Stimulated activated memory B cell treated with anti-CD40 and anti-IgM and Interleukin-4, amounts not matched to agents 10 μg/mL and 1 μg/mL and 100 μg/mL, for 72 hours (primary cell): ENCODE measurements at places on chromosomes 16 and 17.

GRCh38 chr16:4392382-4393239 is 21.0 kb downstream of the VASN start:
- H3K4me1 ChIP-seq = peaks cover 5% of the 10 kb centered on the region
- ATAC-seq = no peak

- H3K4me1 ChIP-seq = no peaks in the 10 kb centered on the region
- ATAC-seq = no peak
- no peak overlapping the region for H3K4me3 ChIP-seq
- H3K36me3 ChIP-seq = no peaks in the 10 kb centered on the region
Measured at GRCh38 chr17:80065478-80066170, 29.2 kb downstream of the CCDC40 start.

- H3K36me3 ChIP-seq = peaks cover 25% of the 10 kb centered on the region
- no peaks in the 10 kb centered on the region for H3K27me3 ChIP-seq
- peak overlapping the region; percentile 93 for H3K27ac ChIP-seq
- no peak for ATAC-seq
Measured at GRCh38 chr17:63601439-63602371, 1.0 kb downstream of the TACO1 start.

DNA sequence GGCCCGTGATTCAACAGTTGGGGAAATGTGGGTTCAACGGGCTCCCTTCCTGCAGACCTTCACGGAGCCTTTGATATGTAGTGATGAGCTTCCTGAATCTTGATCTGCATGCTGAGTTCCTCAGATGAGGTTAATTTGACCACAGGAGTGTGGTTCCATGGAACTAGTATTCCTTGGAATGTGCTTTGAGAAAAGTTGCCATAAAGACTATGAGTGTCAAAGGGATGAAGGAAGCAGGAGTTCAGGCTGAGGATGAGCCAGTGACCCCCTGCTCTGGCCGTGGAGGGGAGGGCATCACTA is 229.2 kb downstream of the MSI2 start:
- no peaks in the 10 kb centered on the region for H3K27me3 ChIP-seq
- H3K36me3 ChIP-seq = peaks cover 18% of the 10 kb centered on the region
- no peak overlapping the region for H3K4me3 ChIP-seq
- peak overlapping the region; percentile 58 for H3K27ac ChIP-seq

DNA sequence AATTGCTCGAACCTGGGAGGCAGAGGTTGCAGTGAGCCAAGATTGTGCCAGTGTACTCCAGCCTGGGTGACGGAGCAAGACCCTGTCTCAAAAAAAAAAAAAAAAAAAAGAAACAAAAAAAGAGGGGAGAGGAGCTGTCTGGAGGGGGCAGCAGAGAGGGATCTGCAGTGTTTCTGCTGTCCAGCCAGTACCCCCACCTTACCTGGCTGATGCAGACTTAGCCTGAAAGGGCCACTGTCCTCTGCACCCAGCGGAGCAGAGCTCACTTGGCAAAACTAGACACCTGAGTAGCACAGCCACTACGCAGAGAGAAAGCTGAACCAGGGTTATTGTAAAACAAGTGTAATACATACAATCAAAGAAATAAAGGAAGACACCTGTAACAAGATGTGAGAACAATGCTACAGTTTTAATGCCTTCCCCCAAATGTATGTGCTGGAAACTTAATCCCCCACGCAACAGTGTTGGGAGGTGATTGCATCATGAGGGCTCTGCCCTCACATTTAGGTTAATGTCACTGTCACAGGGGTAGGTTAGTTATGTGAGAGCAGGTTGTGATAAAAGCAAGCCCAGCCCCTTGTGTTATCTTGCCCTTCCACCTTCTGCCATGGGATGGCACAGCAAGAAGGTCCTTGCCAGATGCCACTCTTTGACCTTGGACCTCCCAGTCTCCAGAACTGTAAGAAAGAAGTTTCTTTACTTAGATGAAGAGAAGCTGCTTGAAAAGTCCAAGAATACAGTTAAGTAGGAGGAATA is 211.2 kb downstream of the RPTOR start:
- peaks cover 17% of the 10 kb centered on the region for H3K4me1 ChIP-seq
- H3K4me3 ChIP-seq = no peak overlapping the region
- H3K27me3 ChIP-seq = no peaks in the 10 kb centered on the region
- no peak for ATAC-seq
- no peak overlapping the region for H3K27ac ChIP-seq

DNA sequence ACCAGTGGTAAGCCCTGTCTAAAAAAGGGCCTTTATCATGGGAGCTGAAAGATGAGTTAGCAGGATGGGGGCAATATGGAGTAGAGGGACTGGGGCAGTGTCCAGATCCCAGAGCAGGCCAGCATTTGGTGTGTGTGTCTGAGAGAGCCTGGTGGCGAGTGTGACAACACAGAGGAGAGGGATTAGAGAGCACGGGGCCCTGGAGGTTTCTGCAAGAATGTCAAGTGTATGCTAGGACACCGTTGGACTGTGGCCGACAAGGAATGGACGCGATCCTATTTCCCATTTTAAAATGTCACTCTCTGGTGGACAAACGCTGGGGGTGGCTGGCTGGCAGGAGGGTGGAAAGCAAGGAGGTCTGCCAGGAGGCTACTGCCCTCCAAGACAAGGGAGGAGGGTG is 12.4 kb downstream of the TAC4 start:
- H3K27me3 ChIP-seq = no peaks in the 10 kb centered on the region
- peaks cover 11% of the 10 kb centered on the region for H3K4me1 ChIP-seq
- H3K27ac ChIP-seq = no peak overlapping the region
- ATAC-seq = no peak

GRCh38 chr16:73710526-73710925 is 586.1 kb upstream of the PSMD7 start:
- H3K4me3 ChIP-seq = no peak overlapping the region
- H3K27ac ChIP-seq = no peak overlapping the region
- no peaks in the 10 kb centered on the region for H3K36me3 ChIP-seq
- H3K4me1 ChIP-seq = no peaks in the 10 kb centered on the region
- no peak for ATAC-seq

- peaks cover 47% of the 10 kb centered on the region for H3K36me3 ChIP-seq
- peaks cover 37% of the 10 kb centered on the region for H3K4me1 ChIP-seq
- peak overlapping the region; percentile 80 for H3K27ac ChIP-seq
- no peaks in the 10 kb centered on the region for H3K27me3 ChIP-seq
- ATAC-seq = no peak
Measured at GRCh38 chr17:16928406-16929034, 43.4 kb downstream of the TNFRSF13B start.

DNA sequence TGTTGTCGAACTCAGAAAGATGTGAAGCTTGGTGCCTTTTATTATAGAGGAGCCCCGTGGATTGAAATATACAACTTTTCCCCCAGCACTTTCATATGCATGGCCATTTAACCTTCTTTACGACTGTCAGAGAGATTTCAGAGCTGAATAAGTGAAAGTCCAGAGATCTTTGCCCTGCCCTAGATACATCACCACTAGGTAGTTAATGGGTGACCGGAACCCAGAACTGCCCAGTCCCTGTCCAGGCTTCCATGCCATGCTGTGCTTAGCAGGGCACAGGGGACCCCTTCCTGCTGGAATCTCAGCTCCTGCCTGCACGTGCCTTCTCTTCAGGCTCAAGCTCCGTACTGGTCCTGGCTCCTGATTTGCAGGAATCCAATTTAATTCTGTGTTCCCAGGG is 32.2 kb downstream of the SRL start:
- H3K36me3 ChIP-seq = no peaks in the 10 kb centered on the region
- H3K4me1 ChIP-seq = peaks cover 13% of the 10 kb centered on the region
- H3K27me3 ChIP-seq = peaks cover 43% of the 10 kb centered on the region
- no peak for ATAC-seq

- no peaks in the 10 kb centered on the region for H3K27me3 ChIP-seq
- no peak overlapping the region for H3K4me3 ChIP-seq
- no peak for ATAC-seq
- H3K27ac ChIP-seq = no peak overlapping the region
- H3K4me1 ChIP-seq = no peaks in the 10 kb centered on the region
Measured at GRCh38 chr17:53032861-53033271, 789.9 kb upstream of the KIF2B start.

GRCh38 chr17:70375813-70376770 is 206.8 kb downstream of the KCNJ2 start:
- no peak for ATAC-seq
- H3K36me3 ChIP-seq = no peaks in the 10 kb centered on the region
- H3K27me3 ChIP-seq = no peaks in the 10 kb centered on the region
- no peak overlapping the region for H3K4me3 ChIP-seq

- H3K27ac ChIP-seq = peak overlapping the region; percentile 48
- no peaks in the 10 kb centered on the region for H3K36me3 ChIP-seq
- no peak overlapping the region for H3K4me3 ChIP-seq
- ATAC-seq = no peak
Measured at GRCh38 chr17:14340857-14341754, 40.2 kb downstream of the HS3ST3B1 start.

- H3K4me3 ChIP-seq = peak overlapping the region; percentile 80
- ATAC-seq = no peak
- H3K36me3 ChIP-seq = peaks cover 31% of the 10 kb centered on the region
Measured at GRCh38 chr17:80145076-80146075, 1.6 kb downstream of the EIF4A3 start.

DNA sequence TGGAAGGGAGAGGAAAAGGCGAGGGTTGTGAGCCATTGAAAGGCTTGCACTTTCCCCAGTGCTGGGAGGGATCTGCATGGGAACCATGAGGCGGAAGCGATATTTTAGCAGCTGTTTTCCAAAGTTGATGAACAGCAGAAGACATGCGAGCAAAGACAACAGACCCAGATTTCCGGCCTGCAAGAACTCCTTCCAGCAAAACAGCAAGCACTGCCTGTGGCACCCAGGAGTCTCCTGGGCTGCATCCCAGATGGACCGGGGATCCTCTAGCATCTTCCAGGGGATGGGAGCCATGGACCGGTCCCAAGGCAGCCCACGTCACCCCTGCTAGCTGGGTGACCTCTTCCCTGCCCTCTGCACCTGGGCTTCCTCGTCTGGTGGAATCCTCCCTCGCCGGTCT is 162.8 kb downstream of the IRF8 start:
- no peaks in the 10 kb centered on the region for H3K4me1 ChIP-seq
- no peaks in the 10 kb centered on the region for H3K36me3 ChIP-seq
- peaks cover 49% of the 10 kb centered on the region for H3K27me3 ChIP-seq
- no peak for ATAC-seq

DNA sequence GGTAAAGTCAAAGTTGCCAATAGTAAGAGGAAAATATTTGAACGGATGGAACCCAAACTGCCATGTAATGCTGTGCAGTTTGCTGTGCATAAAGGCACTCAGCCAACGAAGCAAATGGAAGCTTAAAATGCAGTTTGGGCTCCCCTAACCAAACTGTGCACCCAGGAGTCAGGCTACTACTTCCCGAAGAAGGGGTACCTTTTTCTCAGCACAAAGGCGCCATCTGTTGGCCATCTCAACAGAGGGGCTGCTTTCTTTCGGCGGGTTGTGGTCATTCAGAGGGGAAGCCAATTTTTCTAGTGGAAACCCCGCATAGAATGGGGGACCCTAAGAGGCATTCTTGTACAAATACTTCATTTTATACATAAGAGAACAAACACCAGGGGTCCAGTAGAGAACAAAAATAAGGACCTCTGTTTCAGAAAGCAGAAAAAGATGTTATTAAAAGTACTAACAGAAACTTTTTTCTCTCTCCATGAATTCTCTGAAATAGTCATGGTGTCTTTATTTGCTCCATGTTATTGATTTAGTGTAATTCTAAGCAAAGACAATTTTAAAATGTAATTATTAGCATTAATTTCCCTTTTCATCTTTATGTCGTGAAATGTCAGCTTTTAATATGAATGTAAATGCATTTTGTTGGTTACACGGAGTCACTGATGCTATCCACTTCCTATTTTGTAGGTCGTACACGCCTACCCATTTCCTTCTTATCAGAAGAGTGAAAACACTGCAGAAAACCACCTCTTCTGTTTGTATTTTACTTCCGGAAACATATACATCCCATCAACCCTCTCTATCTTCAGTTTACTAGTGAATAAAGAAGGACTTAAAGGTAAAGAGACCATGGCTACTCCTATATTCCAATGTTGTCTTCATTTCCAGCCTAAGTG is 453.3 kb downstream of the KCNJ2 start:
- H3K27me3 ChIP-seq = no peaks in the 10 kb centered on the region
- no peak overlapping the region for H3K27ac ChIP-seq
- H3K36me3 ChIP-seq = no peaks in the 10 kb centered on the region
- H3K4me1 ChIP-seq = no peaks in the 10 kb centered on the region
- no peak for ATAC-seq

GRCh38 chr17:73265646-73266640 is 4.3 kb upstream of the CPSF4L start:
- H3K4me1 ChIP-seq = peaks cover 4% of the 10 kb centered on the region
- no peak overlapping the region for H3K27ac ChIP-seq
- peaks cover 27% of the 10 kb centered on the region for H3K27me3 ChIP-seq
- no peak overlapping the region for H3K4me3 ChIP-seq
- no peaks in the 10 kb centered on the region for H3K36me3 ChIP-seq

DNA sequence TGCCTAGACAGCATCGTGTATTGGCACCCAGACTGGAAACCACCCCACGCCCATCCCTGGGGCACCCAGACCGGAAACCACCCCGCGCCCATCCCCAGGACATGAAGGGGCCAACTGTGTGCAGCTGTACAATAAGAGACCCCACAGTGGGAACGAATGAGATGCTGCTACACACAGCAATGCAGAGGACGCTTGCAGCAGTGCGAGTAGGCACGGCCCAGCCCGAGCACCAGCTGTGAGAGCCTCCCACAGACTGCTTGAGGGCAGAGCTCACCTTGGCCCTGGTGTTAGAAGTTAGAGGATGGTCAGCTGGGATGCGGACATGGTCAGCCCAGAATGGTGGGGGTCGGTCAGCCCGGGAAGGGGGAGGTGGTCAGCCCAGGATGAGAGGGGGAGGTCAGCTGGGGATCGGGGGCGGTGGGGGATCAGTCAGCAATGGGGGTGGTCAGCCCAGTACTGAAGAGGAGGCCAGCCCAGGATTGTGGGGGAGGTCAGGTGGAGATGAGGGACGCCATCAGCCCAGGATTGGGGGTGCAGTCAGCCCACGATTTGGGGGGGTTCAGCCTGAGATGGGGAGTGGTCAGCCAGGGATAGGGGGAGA is 340.0 kb downstream of the C16orf95 start:
- no peak overlapping the region for H3K4me3 ChIP-seq
- no peaks in the 10 kb centered on the region for H3K4me1 ChIP-seq
- H3K27ac ChIP-seq = no peak overlapping the region
- peaks cover 18% of the 10 kb centered on the region for H3K27me3 ChIP-seq
- H3K36me3 ChIP-seq = no peaks in the 10 kb centered on the region

DNA sequence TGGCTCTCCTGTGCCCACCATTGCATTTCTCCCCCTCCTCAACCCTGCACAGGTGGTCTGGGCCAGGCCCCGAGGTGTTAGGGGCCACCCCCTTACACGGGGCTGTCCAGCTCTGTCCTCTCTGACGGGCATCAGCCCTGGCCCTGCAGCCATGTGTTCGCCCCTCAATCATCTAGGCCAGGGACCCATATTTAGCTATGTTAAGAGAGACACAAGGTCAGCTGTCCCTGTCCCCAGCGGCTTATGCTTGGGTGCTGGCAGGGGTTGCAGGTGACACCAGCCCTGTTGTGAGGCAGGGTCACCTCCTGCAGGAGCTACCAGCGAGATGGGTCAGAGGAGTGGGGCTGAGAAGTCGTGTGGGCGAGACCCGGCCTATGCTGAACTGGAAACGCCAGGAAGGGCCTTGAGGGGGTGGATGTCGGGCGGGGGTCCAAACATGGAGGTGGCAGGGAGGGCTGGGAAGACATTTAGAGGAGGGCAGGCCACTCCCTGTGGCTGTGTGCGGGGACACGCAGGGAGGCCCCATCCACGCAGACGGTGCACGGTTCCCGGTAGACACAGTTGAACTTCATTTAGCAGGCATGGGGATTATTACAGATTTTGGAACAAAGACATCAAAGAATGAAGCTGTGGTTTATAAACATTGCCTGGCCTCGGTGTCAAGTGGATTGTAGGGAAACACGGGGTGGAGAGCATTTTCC is 133.2 kb upstream of the CHMP6 start:
- peaks cover 31% of the 10 kb centered on the region for H3K4me1 ChIP-seq
- H3K36me3 ChIP-seq = peaks cover 79% of the 10 kb centered on the region
- no peak for ATAC-seq
- H3K27ac ChIP-seq = peak overlapping the region; percentile 74
